PC-3 (cell line): ENCODE measurements at places on chromosomes 11 and 22. TPM values are rescaled to one million over a fixed set of nuclear protein-coding genes. Genes with fewer than 3 reads are reported as not detected.

DNA sequence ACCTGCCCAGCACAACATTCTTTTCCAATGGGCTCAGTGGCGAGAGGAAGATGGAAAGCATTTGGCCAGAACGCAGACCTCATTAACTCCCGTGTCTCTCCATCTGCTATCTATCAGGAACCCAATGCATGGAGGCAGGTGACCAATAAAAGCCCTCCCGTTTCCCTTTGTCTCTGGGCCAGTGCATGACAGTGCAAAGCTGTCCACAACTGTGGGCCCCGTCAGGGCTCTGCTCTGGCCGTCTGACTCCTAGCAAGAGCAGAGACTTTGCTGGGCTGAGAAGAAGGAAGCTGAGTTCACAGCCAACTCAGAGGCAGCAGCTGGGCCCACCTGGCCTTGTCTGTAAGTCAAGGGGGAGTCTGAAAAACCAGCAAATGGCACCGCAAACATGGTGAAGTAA, 177.8 kb downstream of the TENM4 start:
- DNase-seq = no peak

- no peak for DNase-seq
These were observed 1008.4 kb downstream of the BRD1 start for GRCh38 chr22:48819232-48819631.

- peak; percentile 65 for DNase-seq
These were observed 19.3 kb downstream of the MTFP1 start for GRCh38 chr22:30444632-30445437.

GRCh38 chr22:42768385-42769035, 47.8 kb upstream of the A4GALT start:
- DNase-seq = no peak

- peak; percentile 46 for DNase-seq
These were observed 42.1 kb downstream of the RASSF10 start for GRCh38 chr11:13051257-13051656.

DNA sequence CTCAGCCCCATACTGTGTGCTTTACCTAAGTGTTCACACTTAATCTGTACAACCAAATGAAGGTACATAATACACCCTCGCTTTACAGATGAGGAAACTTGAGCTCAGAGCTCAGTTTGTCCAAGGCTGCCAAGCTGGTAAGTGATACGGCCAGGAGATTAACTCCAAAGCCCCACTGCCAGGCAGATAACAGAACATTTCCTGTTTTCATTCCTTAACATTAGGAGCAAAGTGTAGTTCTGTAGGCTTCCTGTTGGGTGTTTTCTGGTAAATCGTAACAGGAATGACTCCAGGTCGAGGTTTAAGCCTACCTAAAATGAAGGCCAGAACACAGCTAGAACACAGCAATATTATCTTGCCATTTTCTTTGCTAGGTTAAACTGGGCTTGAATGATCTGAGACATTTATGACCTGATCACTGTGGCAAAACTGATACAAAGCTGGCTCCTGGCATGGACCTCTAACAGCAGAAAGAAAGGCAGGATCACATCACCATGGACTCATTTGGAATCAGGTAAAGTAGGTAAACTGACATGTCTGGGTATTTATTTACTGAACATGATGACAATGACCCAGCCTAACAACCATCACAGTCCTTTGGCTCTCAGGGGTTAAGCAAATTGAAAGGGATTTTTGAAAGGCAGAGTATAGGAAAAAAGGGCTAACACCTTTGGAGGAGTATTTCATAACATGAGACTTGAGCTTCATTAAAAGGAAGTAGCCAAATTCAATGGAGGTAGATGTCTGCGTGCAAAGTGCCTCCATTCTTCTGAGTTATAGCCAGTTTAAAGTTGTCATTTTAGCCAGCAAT, 3.9 kb upstream of the NUP50 start:
- peak; percentile 23 for DNase-seq

DNA sequence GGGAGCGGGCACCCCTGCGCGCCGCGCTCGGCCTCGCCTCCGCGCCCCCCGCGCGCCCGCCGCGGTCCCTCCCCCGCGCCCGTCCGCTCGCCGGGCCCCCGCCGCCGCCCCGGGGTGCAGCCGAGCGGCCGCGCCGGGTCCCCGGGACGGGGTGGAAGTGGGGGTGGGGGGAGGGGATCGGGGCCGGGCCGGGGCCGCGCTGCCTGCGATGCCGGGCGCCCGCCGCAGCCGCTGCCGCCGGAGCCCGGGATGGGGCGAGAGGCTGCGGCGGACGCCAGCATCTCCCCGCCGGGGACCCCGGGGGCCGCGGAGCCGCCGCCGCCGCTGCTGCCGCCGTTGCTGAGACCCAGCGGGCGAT, 365 bp downstream of the MGAT3 start:
- DNase-seq = no peak

- DNase-seq = no peak
These were observed 10.9 kb upstream of the NAALADL1 start for GRCh38 chr11:65069217-65069616.

- DNase-seq = peak; percentile 41
These were observed 14.7 kb downstream of the EPS8L2 start for GRCh38 chr11:720642-721246.

DNA sequence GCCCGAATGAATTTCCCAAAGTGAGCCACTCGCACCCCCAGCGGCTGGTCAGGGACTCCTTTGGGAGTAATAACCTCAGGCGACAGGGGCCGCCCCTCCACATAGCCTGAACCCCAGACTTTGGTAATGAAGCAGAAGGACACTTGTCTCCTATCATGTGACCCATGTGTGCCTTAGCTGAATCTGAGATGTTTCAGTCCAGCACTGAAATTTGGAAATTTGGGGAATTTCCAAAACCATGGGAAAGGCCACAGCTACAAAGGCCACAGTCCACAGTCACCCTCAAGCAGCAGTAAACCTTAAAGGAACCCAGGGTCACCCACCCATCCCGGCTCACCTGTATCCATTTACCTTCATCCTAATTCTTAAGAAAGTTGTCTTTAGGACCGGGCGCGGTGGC, 51.4 kb upstream of the FADD start:
- DNase-seq = no peak

GRCh38 chr11:72411623-72412419, 22.5 kb downstream of the CLPB start:
- DNase-seq = no peak

- DNase-seq = no peak
These were observed 129.7 kb upstream of the PARVA start for GRCh38 chr11:12247543-12248254.

DNA sequence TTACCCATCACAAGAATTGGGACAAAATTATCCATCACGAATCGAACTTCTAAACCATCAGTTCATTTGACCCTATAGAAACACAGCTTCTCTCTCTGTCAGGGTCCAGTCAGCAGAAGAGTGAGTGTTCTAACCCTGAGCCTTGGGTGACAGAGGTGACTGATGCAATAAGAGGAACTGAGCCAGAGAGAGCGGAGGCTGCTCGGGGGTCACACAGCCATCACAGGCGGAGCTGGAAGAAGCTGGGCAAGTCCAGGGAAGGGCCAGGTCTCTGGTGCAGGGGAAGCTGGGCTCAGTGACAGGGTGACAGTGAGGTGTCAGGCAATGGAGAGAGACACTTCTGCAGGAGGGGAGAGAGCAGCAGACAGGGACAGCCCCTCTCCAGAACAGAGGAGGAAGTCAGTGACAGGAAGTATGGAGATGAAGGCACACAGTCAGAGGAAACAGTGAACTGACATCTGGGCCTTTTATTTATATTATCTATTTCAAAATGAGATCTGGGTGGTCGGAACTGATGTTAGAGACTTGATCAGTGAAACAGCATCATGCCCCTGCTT, 184.0 kb upstream of the TBCEL start:
- DNase-seq = no peak

DNA sequence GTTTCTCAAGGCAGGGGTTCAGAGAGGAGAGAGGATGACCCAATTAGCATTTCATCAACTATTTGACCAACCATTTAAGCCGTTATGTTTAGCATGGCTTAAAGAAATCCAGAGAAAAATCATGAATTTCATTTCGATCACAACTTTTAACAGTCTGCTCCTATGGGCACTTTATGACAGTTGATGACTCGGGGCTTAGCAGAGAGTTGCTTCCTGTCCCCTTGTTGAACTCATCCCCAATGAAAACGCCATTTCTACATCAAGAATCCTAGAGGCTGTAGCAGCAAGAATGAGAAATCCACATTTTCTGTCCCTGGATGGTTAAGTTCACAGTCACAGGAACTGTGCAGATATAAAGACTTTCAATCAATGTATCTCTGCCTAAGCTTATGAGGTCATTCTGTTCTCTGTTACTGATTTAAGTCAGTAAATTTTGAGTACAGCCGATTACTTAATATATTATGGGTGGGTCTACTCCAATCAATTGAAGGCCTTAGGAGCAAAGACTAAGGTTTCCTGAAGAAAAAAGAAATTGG, 81.1 kb downstream of the BDNF start:
- DNase-seq = peak; percentile 30

DNA sequence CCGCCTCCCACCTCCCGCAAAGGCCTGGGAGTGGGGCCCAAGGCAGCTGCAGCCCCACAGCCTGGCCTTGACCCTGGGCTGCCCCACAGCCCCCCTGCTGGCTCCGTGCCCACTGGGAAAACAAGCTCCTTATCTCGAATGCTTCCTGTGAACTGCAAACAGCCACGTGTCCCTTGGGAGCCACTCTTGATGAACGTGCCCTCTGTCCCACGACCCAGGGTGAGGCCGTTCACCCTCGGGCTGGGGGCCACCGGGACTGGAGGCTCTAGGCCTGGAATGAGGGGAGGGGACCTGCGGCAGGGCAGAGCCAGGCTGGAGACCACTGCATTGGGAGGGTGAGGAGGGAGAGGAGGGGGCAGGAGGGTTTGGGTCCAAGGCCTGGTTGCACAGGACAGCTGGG, 9.5 kb downstream of the H19 start:
- no peak for DNase-seq

DNA sequence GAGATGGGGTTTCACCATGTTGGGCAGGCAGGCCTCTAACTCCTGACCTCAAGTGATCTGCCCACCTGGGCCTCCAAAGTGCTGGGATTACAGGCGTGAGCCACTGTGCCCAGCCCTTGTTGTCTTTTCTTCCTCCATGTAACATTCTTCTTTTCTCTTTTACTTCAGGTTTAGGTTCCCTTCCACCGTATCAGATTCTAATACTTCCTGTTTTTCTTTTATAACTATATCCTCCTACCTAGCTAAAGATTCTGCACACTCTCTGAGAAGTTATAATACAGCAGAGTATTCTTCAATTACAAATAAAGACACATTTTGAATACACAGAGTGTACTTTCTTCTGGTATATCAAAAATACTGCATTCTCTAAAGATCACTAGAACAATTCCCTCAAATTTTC, 33.2 kb upstream of the GAB2 start:
- no peak for DNase-seq

DNA sequence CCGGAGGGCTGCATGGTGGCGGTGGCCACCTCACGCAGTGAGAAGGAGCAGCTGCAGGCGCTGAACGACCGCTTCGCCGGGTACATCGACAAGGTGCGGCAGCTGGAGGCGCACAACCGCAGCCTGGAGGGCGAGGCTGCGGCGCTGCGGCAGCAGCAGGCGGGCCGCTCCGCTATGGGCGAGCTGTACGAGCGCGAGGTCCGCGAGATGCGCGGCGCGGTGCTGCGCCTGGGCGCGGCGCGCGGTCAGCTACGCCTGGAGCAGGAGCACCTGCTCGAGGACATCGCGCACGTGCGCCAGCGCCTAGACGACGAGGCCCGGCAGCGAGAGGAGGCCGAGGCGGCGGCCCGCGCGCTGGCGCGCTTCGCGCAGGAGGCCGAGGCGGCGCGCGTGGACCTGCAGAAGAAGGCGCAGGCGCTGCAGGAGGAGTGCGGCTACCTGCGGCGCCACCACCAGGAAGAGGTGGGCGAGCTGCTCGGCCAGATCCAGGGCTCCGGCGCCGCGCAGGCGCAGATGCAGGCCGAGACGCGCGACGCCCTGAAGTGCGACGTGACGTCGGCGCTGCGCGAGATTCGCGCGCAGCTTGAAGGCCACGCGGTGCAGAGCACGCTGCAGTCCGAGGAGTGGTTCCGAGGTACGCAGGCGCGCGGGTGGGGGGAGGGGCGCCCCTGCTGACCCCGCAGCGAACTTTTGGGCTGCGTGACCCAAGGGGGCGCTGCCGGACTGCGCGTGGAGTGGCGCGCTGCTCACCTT, 670 bp downstream of the NEFH start:
- no peak for DNase-seq

- DNase-seq = no peak
These were observed 134.3 kb upstream of the C11orf58 start for GRCh38 chr11:16603890-16604793.

DNA sequence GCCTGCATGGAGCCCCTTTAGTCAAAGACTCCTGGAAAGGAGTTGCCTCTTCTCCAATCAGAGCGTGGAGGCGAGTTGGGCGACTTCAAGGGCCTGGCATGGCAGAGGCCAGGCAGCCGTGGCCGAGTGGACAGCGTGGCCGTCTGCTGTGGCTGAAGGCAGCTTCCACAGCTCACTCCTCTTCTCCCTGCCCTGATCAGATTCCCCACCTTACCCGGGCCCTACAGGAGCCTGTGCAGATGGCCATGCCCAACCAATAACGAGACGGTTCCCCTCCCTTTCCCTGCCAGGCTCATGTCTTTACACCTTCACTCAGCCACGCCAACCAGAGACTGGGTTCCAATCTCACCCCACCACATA, 20.0 kb upstream of the SLC22A12 start:
- DNase-seq = no peak

DNA sequence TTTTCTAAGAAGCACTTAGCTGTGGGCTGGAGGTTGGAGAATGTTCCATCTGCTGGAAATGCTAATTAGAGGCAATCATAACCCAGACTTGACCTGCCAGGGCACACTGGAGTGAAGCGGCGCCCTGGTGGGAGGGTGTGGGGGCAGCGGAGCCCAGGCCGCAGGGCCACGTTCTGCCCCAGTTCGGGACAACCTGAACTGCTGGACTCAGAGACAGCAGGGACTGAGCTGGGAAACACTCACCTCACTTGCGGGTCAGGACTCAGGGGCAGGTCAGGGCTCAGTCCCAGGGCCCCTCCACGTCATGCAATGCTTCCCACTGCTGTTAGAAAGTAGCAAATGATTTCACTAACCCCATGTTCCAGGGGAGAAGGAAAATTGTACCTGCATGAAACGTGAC, 316.4 kb downstream of the NTM start:
- DNase-seq = no peak

- DNase-seq = peak; percentile 3
These were observed 11.5 kb upstream of the IFT27 start for GRCh38 chr22:36787204-36787988.

The RIC8A gene
- total RNA-seq = 155 and 180 TPM in 2 replicates

The SIAE gene
- 12.8 and 17.6 TPM in 2 replicates for total RNA-seq

The HDHD5 gene
- total RNA-seq = 57.3 and 62.9 TPM in 2 replicates

The JHY gene
- 3.6 and 4.9 TPM in 2 replicates for total RNA-seq

The AP1B1 gene
- total RNA-seq = 81.2 and 96.4 TPM in 2 replicates

The UBQLN3 gene
- total RNA-seq = not detected in 2 replicates

The PLAAT2 gene
- 3.0 and 5.6 TPM in 2 replicates for total RNA-seq

The COPB1 gene
- total RNA-seq = 74.1 and 94.8 TPM in 2 replicates

The CBLIF gene
- not detected in 2 replicates for total RNA-seq
